Activated T-helper 1 cell treated with anti-CD3 and anti-CD28 coated beads, Interleukin-2, amount 50 U/mL, for 16 hours (primary cell): ENCODE measurements at places on chromosomes 2 and 18.

DNA sequence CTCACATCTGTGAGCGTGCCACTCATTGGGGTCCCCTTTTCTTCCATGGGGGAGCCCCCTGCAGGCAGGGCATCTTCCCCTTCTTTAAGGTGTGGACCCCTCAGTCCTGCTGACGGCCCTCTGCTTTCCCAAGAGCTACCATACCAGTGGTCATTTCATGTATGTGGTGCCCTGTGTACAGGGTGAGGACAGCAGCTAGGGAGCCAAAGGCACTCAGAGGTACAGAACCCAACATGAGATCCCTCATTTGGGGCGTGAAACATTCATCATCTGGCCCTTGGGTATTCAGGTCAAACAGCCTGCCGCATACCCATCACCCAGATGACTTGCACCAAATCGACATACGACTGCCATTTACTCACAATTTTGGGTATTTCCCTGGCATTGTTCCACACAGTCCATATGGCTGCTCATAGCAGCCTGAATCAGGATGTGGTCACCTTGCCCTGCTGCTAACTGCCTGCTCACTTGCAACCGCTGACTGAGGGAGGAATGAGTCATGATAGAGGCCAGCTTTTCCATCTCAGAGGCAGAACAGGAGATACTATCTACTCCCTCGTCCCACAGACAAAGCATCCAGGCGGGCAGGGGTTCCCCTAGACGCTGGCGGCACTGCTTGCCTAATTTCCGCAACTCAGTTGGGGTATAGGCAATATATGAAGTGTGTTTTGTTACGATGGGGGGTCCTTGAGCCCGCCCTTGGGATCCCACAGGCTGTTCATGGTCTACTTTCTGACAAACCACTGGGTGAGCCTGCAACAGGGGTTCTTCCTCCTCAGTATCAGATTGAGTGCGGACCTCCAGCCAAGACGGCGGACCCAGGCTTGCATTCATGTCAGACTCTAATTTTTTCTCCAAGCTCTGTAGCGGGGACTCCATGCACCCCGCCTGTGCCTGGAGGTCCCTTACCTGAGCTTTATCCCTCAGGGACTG lies 228.6 kb downstream of the SATB2 start:
- no peak for DNase-seq

- no peak for DNase-seq
These were observed 99.8 kb upstream of the COPS8 start for GRCh38 chr2:236985761-236986339.

DNA sequence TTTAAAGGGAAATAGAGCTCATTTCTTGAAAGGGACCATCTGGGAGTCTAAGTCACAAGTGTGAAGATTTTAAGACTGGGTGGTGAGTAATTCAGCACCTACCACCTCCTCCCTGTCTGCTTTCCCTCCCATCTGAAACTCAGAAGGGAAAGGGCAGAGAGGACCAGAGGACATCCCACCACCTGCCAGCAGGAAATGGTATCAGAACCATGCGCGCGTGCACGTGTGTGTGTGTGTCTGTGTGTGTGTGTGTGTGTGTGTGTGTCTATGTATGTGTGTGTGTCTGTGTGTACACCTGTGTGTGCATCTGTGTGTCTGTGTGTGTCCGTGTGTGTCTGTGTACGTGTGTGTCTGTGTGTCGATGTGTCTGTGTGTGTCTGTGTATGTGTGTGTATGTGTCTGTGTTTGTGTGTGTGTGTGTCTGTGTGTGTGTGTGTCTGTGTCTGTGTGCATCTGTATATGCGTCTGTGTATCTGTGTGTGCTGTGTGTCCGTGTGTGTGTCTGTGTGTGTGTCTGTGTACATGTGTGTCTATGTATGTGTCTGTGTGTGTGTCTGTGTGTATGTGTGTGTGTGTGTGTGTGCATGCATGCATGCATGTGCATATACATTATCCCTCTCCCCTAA lies 76.8 kb downstream of the ZFP36L2 start:
- DNase-seq = no peak

DNA sequence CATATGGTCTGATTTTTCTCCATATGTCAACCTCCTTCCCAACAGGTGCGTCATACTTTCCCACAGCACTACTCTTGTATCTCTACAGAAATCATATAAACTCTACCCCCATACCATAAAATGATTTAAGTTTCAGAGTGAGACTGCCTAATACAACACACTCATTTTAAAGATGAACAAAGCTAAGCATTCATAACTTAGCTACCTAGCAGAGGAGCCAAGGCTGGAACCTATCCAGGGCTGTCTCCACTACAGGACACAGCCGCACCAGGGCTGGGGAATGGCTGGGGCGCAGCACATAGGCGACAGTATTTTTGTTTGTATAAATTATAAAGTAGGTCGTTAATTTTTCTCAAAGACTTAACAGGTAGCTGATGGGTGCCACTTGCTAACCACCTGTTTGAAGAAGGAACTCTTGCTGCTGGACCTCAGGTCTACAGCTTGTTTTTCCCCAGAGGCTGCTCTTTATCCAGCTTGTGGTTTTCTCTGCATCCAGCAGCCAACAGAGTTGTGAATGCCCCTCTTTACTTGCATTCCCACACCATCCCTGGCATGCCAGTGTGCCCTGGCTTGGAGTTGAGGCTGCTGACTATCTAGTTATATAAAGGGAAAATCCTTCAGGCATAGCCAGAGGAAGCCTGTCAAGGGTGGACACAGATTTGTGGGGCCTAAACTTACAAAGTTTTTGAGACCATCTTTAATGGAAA lies 62.0 kb downstream of the HNRNPLL start:
- DNase-seq = no peak

DNA sequence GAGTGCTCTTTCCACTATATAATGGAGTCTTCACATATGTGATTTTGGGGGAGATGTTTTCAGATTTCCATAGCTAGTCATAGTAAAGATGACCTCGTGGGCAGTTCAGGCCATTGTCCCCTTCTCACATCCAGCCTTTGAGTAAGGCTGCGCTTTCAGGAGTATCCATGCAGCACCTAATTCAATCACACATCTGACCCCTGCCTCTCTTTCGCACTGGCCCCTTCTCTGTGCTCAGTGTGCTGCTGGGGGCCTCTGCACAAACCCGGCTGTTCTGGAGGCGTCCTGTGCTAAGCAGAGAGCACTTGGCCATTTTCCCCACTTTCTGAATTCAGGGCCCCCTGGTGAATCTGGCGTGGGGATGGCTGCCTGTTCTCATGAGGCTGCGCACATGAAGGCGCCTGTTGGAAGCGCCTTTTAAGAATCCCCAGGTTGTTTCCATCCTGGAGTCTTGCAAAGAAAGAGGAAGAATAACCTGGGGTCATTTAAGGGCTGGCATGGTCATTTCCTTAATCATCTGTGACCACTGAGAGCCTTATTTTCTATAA lies 96.0 kb upstream of the ALPP start:
- DNase-seq = no peak

- DNase-seq = no peak
These were observed 1.3 kb downstream of the HDAC4 start for GRCh38 chr2:239399433-239399920.

DNA sequence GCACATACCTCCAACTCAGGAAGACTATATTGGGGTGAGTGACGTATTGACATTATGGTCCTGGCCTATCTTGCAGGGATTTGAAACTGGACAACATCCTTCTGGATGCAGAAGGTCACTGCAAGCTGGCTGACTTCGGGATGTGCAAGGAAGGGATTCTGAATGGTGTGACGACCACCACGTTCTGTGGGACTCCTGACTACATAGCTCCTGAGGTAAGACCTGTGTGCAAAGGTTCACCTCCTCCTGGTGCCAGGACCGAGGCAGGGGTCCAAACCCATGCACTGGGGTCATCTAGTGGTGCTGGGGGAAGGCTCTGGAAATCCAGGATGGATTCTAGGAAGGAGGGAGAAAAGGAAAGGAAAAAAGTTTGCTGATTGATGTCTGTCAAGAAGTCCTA lies 152.2 kb upstream of the EPAS1 start:
- no peak for DNase-seq

DNA sequence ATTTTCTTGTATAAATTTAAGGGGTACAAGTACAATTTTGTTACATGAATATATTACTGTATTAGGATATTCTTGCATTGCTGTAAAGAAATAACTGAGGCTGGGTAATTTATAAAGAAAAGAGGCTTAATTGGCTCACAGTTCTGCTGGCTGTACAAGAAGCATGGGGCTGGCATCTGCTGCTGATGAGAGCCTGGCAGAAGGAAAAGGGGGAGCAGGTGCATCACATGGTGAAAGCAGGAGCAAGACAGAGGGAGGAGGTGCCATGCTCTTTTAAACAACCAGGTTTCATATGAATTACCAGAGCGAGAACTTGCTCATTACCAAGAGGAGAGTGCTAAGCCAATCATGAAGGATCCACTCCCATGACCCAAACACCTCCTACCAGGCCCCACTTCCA lies 399.5 kb upstream of the RAB6C start:
- no peak for DNase-seq
